ENCODE measurements at places on chromosomes 2 and 18. TPM values are rescaled to one million over a fixed set of nuclear protein-coding genes. Genes with fewer than 3 reads are reported as not detected.
A peak's percentile ranks its signal among the peaks of the same experiment; 100 is the strongest.

RBM44 gene
- 1.7 TPM for total RNA-seq

- no peak for DNase-seq
These were observed 152.4 kb upstream of the KCTD1 start for GRCh38 chr18:26700728-26701127.

OTOS gene
- total RNA-seq = not detected

DNA sequence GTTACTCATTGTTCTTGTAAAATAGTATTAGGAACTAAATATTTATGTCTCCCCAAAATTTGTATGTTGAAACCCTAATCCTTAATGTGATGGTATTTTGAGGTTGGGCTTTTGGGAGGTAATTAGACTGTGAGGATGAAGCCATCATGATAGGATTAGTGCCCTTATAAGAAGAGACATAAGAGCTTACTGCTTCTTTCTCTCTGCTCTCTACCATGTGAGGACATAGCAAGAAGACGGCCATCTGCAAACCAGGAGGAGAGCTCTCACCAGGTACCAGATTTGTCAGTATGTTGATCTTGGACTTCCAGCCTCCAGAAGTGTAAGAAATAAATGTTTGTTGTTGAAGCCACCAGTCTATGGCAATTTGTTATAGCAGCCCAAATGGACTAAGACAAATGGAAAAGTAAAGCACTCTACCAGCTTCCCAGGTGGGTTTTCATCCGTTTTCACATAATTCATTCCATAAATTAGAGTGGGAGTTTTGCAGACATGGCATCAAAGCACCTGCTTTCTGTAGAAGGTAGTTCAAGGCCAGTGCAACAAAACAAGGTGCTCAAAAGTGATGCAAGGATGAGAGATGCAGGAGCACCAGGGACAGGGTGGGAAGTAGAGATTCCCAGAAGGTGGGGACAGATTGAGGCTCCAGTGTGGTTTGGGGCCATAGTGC lies 70.7 kb downstream of the MYCN start:
- no peak for DNase-seq

CYTIP gene
- total RNA-seq = 1.8 TPM

GRCh38 chr2:84861539-84861938 lies 19.3 kb downstream of the TRABD2A start:
- DNase-seq = no peak

- no peak for DNase-seq
These were observed 125.9 kb downstream of the PXDN start for GRCh38 chr2:1618191-1618961.

GRCh38 chr2:109118321-109118720 lies 10.7 kb upstream of the SH3RF3 start:
- DNase-seq = no peak

DNA sequence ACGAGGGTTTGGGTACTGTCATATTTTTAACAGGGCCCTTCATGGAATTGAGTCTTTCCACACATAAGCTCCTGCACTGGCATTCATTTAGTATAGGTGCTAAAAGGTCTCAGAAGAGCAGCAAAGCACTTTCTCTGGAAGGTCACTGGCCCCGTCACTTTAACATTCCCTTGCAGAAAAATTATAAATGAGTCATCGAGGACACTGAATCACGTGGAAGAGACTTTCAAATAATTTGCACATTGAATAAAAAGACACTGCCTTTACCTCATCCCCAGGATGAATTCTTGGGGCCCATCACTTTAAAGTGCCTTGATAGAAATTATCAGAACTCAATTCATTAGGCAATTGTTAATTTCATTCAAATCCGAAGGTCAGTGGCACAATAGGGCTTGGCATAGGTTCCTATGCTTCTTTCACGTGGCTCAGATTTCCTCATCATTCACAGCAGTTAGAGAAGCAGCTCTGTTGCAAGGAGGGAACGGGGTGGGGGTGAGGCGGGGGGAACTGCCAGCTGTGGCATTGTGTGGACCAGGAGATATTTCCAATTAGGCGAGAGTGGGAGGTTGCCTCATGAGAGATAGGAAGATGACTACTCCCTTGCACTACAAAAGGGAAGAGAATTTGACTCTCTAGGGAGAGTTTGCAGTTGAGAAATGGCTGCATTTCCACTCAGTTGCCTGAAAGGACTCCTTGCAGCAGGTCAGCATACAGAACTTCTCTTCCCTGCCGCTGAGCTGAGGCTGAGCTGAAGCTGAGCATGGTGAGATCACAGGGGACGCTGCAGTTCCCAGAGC lies 86.3 kb upstream of the NPAS2 start:
- DNase-seq = peak; percentile 83

KIF5C gene
- 0.12 TPM for total RNA-seq

DNA sequence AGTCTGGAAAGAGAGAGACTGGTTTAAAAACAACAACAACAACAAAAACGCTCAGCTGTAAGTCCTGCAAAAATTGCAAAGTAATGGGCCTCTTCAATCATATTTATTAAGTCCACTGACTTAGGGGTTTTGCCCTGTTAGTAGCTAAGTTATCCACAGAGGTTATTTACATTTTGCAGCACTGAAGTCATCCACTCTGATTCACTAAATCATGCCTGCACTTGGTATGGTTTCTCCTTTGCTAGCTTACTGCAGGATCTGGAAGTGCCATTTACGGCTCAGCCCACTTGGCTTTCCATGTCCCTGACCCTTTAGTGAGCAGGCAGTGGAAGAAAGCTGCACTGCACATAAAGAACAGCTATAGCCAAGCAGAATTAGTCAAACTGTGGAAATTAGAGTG lies 484.4 kb downstream of the NRXN1 start:
- DNase-seq = no peak

DNA sequence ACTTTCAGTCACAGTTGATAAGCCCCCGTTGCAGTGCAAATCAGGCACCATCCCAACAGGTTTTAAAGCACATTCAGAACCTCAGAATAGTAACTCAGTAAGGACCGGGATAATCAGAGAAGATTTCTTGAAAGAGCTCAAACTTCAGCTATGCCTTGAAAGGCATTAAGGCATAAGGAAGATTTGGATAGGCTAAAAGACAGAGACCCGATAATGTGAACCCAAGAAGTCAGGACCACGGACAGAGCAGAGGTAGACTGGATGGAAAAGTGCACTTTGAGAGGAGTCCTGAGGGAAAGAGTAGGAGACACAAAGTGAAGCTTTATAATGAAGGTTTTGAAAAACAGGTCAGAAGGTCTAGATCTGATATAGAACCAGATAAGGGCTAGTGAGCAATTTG lies 36.9 kb upstream of the KLF7 start:
- peak; percentile 55 for DNase-seq

AQP12A gene
- not detected for total RNA-seq

SCN1A gene
- total RNA-seq = not detected

GRCh38 chr2:236748801-236749200 lies 179.2 kb downstream of the ACKR3 start:
- peak; percentile 29 for DNase-seq

CD8B2 gene
- total RNA-seq = not detected

DNA sequence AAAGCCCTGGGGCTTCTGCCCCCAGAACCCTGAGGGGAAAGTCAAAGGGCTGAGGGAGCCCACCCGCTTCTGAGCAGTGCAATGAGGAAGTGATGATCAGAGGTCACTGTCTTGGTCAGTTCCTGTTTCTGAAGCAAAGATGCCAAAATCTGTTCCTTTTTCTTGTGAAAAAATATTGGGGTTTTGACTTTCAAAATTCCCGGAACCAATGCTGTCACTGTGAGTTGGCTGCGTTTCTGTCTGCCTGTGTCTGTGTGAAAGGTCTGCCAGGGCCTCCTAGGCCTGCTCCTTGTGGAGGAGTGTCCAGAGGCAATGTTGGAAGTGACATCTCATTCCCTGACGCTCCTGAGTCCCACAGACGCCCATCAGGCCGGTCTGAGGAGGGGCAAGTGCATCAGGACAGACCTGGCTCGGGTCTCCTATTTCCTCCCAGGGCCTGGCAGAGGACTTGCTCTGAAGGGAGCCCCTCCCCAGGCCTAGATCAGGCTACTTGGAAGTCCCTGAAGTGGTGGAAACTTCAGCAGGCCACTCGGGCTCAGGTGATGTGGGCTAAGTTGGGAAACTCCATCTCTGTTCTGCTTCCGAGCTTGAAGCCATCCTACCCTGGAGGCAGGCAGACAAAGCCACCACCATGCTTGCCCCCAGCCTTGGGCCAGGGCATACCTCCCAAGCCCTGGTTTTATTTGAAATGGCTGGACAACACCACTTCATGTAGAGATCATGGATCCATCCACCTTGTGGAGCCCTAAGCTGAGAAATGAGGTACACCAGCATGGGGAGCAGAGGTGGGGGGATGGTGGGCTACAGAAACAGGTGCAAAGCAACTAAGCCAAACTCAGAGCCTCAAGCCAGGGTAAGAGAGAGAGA lies 51.0 kb downstream of the PKDCC start:
- DNase-seq = no peak

SLC38A11 gene
- total RNA-seq = not detected
